Fibroblast of skin of right biceps (primary cell): ENCODE measurements at places on chromosomes 12 and 14.

DNA sequence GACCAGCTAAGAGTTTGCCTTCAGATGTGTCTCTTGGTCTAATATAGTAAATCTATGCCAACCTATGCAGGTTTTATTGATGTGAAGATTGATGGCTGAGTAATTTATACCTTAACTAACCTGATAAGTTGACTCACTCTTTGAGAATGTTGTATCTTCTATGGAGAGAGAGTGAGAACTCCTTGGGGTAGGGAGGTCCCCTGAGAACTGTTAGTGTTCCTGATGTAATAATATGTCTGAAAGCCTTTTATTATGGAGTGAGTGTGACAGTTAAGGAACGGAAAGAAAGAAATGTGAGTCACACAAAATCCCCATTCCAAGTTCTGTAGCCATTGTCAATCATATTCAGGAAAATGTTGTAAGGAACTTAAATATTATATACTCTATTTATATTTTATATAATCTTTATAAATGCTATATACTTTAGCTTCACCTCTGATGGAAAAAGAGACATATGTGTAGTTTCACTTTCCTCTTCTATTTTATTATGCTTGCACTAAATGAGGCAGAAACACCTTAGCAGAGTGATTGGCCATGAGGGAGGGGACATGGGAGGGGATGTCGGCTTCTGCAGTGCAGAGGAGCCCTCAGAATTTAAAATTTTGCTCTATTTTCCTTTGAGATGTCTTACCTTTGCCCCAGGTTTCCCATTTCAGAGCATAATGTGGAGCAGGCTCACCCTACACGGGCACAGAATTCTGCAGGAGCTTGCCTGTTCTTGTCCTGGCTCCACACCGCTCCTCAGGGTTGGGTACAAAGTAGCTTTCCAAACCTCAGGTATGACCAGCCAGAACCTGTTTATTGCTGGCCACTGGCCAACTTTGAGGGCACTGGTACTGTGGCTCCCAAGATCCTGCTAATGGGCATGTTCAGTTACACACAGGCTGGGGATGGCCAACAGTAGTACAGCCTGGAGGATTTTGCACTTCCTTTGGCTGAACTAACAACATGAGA, 57.7 kb downstream of the ARF6 start:
- peak; percentile 36 for DNase-seq

- no peak for DNase-seq
Observed at GRCh38 chr12:93847517-93848474, 170.6 kb downstream of the CRADD start.

GRCh38 chr14:87628129-87628528, 364.9 kb downstream of the GALC start:
- peak; percentile 97 for DNase-seq

DNA sequence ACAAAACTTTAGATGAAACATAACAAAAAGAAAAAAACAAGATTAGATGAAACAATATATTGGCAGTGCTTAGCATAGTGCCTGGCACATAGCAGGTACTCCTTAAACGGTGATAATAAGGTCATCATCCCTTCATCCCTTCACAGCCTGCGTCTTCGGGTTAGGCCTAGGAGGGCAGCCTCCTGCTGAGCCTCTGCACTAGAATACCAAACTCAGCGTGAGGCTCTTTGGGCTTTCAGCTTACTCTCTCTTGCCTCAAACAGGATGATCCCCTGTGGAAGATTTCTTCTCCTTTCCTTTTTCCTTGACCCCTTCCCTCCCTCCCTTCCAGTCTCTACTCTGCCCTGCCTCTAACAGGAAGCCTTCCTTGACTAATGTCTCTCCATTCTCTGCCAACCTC, 14.4 kb upstream of the FIGNL2 start:
- DNase-seq: no peak

GRCh38 chr12:111443086-111443485, 37.4 kb downstream of the SH2B3 start:
- no peak for DNase-seq

GRCh38 chr14:92928258-92928629, 5.3 kb downstream of the CHGA start:
- no peak for DNase-seq

GRCh38 chr12:25307818-25308217, 57.1 kb upstream of the KRAS start:
- peak; percentile 92 for DNase-seq

- DNase-seq: no peak
Observed at GRCh38 chr14:74963178-74963704, 7.8 kb upstream of the PGF start.

DNA sequence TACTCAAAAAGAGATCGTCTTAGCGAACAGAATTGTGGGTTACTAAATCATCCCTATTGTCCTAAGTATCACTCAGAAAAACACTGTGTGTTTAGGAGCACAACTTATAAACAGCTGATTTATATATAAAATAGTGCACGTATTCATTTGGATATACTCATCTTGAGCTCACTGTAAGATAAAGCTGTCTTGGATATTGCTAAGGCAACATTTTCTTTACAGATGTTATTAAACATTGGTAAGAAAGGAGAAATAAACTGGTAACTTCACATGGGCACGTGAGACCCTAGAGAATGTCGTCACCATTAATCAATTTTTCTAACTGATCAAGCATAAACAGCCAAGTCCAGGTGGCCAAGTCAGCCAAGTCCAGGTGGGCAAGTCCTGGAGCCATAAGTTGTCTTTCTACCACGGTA, 1.7 kb downstream of the PAWR start:
- no peak for DNase-seq

GRCh38 chr12:68370667-68371066, 38.5 kb upstream of the MDM1 start:
- no peak for DNase-seq

- DNase-seq: peak; percentile 82
Observed at GRCh38 chr12:114625294-114625851, 58.6 kb downstream of the TBX3 start.

GRCh38 chr12:81209012-81209411, 131.1 kb downstream of the ACSS3 start:
- DNase-seq: peak; percentile 65

DNA sequence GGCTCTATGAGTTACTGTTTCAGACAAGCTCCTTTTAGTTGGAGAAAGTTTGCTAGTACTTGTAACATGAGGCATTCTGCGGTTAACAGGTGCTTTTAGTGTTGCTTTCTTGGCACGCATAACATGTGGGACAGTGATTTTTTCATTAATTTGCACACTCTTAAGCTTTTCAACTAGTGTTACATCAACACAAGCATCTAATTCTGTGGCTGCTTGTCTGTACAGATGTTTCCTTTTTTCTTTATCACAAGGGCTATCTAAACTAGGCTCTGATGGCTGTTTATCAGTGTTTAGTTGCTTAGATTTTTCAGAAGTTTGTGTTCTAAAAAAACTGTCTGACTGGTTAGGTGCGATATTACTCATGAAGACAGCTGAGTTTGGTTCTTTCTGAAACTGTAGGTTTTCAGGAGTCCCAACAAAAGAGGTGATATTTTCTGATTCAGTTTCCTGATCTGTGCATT, 120.1 kb downstream of the RALGAPA1 start:
- no peak for DNase-seq

GRCh38 chr14:83260751-83261150, 1727.1 kb upstream of the SEL1L start:
- peak; percentile 28 for DNase-seq

DNA sequence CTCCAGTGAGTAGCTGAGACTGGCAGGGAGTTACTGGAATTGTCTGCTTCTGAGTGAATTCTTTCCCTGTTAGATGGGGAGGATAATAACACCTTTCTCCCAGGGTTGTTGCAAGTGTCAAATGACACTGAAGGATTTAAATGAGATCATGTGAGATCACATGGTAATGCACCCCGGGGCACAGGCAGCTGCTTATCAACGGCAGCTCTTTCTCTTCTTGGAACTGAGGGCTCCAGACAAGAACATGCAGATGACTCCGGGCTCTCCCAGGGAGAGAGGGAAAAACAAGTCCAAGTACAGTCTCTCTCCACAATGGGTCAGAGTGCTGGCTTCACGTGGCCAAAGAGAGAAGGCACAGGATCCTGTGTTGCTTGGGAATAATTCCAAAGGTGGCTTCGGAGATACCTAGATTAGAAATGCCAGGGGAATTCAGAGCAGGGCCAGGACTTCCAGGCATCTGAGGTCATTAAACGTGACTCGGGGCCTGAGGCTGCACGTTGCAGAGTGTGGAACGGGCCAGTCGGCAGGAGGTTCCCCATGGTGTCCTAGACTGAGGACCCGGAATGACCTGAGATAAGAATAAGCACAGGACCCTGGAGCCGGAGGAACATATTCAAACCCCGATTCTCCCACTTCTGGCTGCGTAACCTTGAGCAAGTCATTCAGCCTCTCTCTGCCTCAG, 109.2 kb downstream of the PRMT8 start:
- no peak for DNase-seq

- DNase-seq: no peak
Observed at GRCh38 chr12:118959348-118959747, 22.0 kb upstream of the SRRM4 start.

- peak; percentile 61 for DNase-seq
Observed at GRCh38 chr12:96196781-96197180, 2.6 kb downstream of the ELK3 start.

GRCh38 chr12:56120158-56120846, 2.2 kb downstream of the ZC3H10 start:
- no peak for DNase-seq

DNA sequence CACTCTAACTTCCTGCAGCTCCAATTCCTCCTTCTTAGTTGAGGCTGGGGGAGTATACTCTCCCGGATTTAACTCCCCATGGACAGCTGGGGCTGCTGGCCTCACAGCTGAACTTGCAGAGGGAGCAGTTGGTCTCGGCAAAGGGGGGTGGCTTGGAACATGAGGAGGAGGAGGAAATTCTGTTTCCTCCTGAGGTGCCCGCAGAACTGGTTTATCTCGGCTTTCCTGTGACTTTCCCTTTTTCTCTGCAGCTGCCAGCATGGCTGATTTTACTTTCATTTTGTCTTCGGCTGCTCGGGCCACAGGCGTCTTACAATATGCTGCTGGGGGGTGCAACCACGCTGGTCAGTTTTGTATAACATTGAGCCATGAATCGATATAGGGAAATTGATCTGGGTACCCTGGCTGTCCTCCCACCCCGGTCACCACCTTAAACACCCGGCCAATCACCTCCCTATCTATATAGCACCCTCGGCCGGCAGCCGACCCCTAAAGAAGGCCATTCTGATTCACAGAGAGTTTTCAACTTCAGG, 1317.6 kb downstream of the TMEM121 start:
- no peak for DNase-seq

DNA sequence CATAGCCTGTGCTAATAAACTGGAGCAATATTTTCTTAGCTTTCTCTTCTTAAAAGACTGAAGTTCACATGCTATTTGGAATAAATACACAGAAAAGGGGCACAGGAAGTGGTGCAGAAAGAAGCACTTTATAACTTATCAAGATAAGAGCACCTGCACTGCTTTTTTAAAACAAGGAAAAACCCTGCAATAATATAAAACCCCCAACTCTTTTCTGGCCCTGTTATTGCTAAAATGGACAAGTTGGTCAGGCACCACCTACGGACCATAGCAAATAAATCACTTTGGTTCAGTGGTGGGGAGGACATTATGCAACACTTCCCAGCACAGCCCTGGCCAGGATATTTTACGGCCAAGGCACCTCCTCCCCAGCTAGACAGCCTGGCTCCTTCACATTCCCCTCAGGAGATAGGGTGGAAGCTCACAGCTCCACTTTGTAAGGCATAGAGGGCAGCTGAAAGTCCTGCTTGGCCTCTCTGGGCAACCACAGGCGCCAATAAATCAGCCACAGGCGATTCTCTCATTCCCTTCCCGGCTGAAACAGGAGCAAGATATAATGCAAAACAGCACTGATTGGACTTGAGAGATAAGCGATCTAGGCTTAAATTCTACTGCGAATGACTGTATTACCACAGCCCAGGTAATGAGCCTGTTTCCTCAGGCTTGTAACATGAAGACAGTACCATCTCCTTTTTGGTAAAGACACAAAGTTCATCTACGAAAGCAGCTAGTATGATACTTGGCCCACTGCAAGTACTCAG, 2.0 kb downstream of the ZBTB25 start:
- peak; percentile 74 for DNase-seq

- DNase-seq: peak; percentile 68
Observed at GRCh38 chr14:105087308-105087962, 22.2 kb upstream of the GPR132 start.

- DNase-seq: no peak
Observed at GRCh38 chr12:87879141-87879540, 150.1 kb downstream of the C12orf50 start.

DNA sequence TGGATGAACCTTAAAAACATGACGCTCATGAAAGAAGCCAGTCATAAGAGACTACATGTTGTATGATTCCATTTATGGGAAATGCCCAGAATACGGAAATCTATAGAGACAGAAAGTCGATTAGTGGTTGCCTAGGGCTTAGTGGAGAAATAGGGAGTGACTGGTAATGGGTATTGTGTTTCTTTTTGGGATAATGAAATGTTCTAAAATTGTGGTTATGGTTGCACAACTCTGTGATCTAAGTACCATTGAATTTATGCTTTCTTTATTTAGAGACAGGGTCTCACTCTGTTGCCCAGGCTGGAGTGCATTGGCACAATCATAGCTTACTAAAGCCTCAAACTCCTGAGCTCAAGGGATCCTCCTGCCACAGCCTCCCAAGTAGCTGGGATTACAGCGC, 8.0 kb downstream of the RBMS2 start:
- DNase-seq: no peak

DNA sequence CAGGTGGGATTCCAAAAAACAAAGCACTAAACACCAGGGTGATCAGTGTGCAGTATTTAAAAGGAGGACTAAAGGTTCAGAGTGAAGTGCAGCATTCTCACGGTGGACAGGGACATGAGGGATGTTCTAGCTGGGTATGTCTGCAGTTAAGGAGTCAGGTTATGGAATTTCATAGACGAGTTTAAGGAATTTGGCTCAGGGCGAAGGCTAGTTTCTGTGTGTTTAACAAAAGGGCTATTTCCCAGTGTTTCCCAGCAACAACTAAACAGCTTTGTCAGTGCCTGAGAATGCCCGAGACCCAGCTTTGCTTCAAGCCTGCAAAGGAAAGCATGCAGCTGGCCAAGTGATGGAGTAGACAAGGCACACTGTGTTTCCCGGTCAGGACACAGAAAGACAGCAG, 7.0 kb downstream of the KRT1 start:
- DNase-seq: no peak

DNA sequence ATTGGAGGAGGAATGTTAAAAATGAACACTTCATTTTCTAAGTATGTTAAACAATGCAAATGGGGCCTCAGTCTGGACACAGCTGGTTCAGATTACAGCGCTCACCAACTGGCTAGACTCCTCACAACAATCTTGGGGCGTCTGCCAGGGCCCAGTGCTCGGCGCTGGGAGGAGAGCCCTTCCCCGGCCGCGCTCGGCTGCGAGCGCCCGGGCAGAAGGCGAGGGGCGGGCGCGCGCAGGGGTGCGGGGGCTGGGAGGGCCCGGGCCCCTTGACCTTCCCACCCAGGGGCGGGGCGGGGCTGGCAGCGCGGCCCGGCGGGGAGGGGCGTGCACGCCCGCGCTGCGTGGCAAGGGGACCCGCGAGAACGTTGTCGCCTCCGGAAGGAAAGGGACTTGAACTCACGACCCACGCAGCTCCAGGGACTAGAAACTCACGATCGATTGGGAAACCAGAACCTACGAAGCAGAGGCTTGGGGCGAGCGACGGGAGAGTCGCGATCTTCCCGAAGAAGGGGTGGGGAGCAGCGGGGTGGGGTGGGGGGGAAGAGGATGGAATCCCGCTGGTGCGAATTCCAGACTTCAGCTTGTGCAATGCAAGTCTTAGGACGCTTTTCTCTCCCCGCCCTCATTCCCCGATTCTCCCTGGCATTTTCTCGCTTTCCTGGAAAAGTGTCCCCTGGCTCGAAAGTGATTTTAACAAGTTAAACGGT, at the start of gene FBLN5:
Gene FBLN5, minus strand, starts transcription at position 220 of the 710 bp plus-strand sequence. CDS start 465 bp downstream, outside the sequence.
- DNase-seq: peak; percentile 95
